Breast epithelium (tissue), 4 donors: ENCODE measurements at places on chromosomes 1 and 21. TPM values are rescaled to one million over a fixed set of nuclear protein-coding genes. Genes with fewer than 3 reads are reported as not detected.

The KIF2C gene
- 0.98 TPM for total RNA-seq

GRCh38 chr1:205077158-205077933 is 6.9 kb downstream of the TMEM81 start:
- no peak for DNase-seq

- DNase-seq = no peak
Measured at GRCh38 chr1:153750026-153750995, 22.5 kb downstream of the INTS3 start.

GRCh38 chr1:94236630-94237290 is 624 bp downstream of the ARHGAP29 start:
- DNase-seq = peak; percentile 30

DNA sequence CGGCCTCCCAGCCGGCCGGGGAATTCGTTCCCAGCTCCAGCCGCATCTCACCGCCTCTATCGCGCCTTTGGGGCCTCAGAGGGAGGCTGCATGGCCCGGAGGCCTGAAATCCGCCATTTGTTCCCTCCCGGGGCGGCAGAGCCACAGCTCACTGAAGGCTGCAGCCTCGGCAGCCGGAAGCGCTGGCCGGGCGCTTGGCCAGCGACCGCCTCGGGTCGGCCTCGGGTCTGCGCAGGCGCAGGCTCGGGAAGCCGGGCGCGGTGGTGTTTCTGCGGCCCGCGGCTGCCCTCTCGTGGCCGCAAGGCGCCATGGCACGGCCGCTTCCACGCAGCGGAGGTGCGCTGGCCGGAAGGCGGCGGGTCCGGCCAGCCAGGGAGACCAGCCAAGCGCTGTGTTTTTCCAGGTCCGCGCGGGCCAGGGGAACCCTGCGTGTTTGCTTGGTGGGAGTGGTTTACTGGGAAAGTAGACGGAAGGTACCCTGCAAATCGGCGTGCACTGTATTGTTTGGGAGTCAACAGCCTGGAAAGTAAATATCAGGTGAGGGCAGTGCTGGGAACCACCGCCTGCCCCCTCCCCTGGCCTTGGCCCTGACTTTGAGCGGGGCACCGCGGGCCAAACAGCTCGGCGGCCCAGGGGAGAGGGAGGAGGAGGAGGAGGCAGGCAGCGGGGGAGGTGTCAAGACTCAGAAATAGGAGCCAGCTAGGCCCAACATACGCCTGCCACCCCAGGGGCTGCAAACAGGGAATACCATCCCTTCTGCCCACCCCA is 52.7 kb upstream of the CD34 start:
- DNase-seq = peak; percentile 94

- DNase-seq = no peak
Measured at GRCh38 chr1:103106426-103107341, 1.6 kb downstream of the COL11A1 start.

- no peak for DNase-seq
Measured at GRCh38 chr1:61395146-61395800, 312.9 kb downstream of the NFIA start.

- no peak for DNase-seq
Measured at GRCh38 chr1:55217226-55217986, 2.2 kb upstream of the USP24 start.
